ENCODE measurements at places on chromosomes 2 and 18. TPM values are rescaled to one million over a fixed set of nuclear protein-coding genes. Genes with fewer than 3 reads are reported as not detected.

DNA sequence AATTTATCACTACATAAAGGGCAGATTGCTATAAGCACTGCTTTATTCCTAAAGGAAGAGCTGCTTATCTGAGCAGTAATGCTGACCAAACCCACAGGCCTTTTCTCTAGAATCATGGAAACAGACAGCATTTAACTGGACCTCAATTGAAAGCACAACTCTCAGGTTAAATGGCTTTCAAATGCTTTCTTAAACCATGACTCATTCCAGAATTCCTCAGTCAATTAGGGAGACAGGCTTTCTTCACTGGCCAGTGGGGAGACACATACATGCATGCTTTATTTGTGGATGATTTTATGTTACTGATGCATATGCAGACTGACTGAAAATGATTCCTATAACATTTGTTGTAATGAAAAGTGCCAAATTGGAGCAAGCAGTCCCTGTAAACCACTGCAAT is 114.6 kb downstream of the ACVR1 start:
- no peak for DNase-seq

- peak; percentile 67 for DNase-seq
Observed at GRCh38 chr2:149422991-149423338, 92.6 kb downstream of the LYPD6 start.

DNA sequence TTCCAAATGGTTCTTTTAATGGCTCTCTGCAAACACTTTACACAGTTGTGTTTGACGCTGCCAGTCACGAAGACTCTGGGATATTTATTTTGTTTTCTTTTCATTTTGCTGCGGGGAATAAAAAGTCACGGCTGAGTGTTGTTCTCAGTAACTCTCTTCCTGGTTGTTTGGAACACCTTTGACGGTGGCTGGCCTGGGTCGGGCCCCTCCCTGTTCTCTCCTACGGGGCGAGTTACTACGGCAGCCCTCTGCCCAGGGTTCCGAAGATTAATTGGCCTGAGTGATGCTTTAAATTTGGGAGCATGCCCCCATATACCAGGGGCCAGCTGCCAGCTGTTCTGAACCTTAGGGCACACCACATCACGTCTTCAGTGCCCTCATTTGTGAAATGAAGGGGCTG is 84.7 kb downstream of the GATA6 start:
- no peak for DNase-seq

- DNase-seq: no peak
Observed at GRCh38 chr18:7677001-7677400, 109.9 kb downstream of the PTPRM start.

- DNase-seq: peak; percentile 2
Observed at GRCh38 chr2:144660518-144661316, 140.8 kb upstream of the ZEB2 start.

DNA sequence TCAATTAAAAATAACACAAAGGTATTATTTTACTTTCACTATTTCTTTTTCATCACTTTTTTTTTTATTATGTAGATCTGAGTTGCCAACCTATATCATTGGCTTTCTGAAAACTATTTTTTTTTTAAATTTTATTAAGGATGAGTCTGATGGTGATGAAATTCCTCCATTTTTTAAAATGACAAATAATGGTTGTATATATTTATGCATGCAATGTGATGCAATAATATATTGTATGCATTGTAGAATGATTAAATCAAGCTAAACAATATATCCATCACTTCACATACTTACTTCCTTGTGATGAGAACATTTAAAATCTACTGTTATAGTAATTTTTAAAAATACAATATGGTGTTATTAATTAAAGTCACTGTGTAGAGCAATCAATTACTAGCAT is 1081.6 kb downstream of the CNTNAP5 start:
- DNase-seq: no peak

- no peak for DNase-seq
Observed at GRCh38 chr2:182499706-182500470, 73.1 kb upstream of the PDE1A start.

GRCh38 chr2:158687315-158687714 is 107.8 kb upstream of the DAPL1 start:
- no peak for DNase-seq

DNA sequence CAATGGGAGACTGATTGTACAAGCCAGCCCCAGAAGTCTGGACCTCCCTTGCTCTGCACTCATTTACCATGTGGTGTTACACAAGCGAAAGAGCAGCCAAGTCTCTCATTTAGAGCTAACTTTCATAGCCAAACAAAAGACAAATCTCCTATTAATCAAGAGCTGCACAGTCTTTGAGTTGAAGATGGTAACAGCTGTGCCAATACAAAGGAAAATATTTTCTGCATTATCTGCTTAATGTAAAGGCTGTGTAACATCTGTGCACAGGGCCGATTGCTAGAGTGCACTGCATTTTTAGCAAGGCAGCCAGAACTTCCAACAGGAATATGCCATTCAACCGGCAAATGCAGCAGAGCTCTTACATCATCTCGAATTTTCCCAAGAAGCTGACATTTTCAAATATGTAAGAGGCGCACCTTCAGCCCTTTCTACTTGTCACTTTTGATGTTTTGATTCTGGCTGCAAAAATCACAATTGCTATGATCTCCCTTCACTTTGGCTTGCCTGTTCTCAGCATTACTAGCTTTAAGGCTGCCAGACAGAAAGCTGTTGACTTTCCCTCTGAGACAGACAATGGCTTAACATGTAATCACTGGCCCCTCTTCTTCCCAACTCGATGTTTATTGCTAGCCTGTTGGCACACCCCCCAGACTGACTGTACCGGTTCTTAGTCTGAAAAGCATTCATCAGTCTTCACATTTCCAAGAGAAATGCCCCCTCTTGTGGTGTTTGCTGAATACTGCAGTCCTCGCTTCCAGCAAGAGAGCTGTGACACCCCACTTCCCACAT is 96.9 kb upstream of the TANK start:
- DNase-seq: peak; percentile 60

DNA sequence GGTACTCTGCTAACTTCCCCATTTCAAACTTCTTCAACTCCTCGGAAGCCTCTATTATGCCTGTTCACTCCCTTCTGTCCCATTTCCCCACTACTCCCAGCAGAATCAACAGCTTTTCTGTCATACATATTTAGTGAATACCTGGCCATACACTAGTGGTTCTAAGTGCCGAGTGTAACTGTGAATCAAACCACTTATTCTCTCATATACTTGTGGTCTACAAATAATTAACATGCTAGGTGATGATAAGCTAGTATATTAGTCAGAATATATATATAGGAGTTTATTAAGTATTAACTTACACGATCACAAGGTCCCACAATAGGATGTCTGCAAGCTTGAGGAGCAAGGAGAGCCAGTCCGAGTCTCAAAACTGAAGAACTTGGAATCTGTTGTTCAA is 150.7 kb downstream of the CCDC102B start:
- DNase-seq: no peak

DNA sequence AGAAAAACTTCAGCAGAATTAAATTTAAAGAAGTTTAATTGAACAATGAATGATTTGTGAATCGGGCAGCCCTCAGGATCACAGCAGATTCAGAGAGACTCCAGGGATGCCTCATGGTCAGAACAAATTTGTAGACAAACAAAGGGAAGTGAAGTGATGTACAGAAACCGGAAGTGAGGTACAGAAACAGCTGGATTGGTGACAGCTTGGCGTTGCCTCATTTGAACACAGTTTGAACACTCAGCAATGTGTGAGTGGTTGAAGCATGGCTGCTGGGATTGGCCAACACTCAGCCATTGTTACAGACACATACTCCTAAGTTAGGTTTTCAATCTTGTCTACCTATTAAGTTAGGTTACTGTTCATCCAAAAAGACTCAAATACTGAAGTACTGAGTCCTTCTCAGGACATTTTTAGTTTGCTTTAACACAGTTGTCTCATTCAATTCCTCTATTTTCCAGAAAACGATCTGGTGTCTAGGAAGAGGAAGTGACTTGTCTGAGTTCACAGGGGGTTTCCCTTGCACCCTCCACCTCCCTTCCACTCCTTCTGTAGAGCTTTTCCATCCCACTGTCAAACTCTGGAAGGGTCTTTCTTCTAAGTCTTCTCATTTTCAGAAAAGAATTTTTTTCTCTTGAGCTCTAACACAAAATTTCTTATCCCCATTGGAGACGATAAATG is 137.9 kb downstream of the SLC4A3 start:
- no peak for DNase-seq

DNA sequence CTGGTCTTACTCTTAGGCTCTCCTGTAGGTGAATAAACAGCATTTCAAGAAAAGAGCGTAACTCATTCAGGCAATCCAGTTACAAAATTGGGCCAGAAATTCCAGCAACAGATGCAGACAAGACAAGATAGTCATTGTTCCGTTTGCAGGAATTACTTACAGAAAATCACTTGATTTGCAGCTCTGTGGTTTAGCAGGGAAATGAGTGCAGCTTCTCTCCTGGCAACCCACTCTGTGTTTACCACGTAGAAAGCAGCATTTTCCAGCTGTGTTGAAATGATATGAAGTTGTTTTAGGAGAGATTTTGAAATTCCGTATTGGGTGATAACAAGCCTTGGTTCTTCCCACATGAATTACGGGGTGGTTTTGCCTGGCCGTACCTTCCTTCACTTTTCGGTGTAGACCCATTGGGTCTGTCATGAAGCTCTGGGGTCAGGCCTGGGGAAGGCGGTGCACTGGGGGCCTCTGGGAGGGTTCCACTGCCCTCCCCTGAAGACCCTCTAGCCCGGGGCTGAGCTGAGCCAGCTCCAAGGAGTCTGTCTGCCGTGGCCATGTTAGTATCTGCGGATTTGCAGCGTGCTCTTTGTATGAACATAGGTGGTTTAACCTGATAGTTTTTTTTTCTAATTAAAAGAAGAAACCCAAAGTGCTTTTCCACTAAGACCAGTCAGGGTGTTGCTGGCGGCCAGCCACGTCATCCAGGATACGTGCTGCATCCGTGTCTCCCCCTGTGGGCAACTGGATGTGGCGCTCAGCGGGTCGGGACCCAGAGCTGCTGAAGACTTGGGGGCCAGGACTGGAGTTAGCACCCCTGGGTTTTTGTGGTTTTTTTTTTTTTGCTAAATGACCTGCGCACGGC is 58.9 kb upstream of the KCNG2 start:
- no peak for DNase-seq

DNA sequence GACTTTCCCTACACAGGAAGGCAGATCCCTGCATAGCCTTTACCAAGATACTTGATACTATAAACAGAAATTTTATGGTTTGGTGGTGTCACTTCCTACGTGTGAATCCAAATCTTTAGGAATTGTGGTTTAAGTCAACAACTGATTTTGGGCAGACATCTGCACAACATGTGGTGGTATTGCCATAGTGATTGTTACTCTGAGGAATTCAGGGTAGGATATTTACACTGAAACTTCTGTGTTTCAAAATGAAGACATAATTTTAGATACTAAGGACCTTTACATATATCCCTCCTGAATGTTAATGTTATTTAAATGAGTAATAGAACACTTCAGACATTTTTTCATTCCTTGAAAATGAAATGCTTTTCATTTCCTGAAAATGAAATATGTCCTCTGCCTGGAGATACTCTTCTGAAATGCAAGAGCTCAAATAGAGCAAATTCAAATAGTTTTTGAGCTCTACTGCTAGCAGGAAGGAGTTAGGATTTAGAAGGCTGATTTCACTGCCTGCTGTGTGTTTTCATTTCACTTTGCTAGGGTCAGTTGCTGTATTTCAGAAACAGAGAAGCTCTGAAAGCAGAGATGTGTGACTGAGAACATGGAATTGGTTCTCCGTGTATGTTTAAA is 77.2 kb downstream of the MDH1 start:
- no peak for DNase-seq

- no peak for DNase-seq
Observed at GRCh38 chr2:173658946-173659371, 304.3 kb downstream of the CDCA7 start.

- no peak for DNase-seq
Observed at GRCh38 chr2:30622452-30622851, 175.4 kb downstream of the LCLAT1 start.

DNA sequence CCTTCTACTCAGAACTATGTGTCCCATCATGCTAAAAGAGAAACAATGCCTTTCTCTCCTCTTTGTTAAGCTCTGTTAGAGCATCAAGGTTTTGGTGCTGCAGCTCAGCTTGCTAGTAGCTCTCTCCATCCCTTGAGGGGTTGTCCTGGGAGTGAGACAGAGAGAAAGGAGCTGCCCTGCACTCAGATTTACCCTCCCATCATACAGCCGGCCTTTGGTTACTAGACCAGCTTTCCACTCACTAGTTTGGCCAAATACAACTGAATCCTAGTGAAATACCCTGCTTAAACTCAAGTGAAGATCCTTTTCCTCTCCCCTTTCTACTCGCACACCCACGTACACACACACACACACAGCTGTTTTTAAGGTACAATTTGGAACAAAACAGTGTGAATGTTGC is 2.3 kb upstream of the CHN1 start:
- no peak for DNase-seq

GRCh38 chr2:160566717-160567116 is 73.1 kb upstream of the RBMS1 start:
- no peak for DNase-seq

DNA sequence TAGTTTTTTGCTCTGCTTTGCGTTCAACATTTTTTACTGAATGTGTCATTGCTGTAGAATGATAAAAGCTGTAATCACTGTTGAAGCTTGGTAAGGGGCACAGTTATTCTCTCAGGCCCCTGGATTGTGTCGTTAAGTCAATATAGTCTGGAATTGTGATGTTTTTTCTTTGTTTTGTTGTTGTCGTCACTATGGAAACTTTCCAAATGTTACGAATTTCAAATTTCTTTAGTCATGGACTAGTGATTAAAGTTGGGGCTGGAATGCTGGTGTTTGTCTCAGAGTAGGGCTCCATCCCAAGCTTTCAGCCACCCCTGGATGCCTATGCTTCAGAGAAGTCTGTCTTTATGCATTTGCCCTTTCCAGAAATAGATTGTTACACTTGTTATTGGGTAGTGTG is 287.2 kb downstream of the CDH19 start:
- DNase-seq: no peak

DNA sequence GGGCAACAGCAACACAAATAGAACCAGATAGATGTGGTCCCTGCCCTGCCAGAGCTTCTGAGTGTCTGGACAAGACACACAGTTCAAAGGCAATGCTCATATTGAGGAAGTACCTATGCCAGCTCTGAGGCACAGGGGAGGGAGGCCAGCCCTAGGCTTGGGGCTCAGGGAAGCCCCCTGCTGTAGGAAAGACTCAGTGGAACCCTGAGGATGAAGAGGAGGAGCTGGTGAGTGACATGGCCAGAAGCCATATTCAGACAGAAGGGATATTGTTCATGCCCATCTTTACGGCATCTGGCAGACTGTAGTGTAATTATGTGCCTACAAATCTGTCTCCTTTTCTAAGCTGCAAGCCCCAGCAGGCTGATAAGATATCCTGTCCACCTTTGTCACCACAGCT is 8.8 kb downstream of the SIGLEC15 start:
- DNase-seq: no peak

GRCh38 chr2:219739866-219740440 is 112.5 kb downstream of the SLC4A3 start:
- no peak for DNase-seq

The STAT4 gene
- 0.23 TPM for total RNA-seq

The GREB1 gene
- total RNA-seq: 0.20 TPM

The LYG2 gene
- not detected for total RNA-seq

The SRD5A2 gene
- not detected for total RNA-seq

The NTSR2 gene
- total RNA-seq: not detected

The ABCG8 gene
- total RNA-seq: not detected

Measured in PC-9 (cell line).